ENCODE measurements at places on chromosomes 5 and 9.

GRCh38 chr5:66519626-66520025, 76.6 kb upstream of the MAST4 start:
- no peak for DNase-seq

- DNase-seq, result no peak
These were observed 327.0 kb upstream of the TNC start for GRCh38 chr9:115444959-115445358.

DNA sequence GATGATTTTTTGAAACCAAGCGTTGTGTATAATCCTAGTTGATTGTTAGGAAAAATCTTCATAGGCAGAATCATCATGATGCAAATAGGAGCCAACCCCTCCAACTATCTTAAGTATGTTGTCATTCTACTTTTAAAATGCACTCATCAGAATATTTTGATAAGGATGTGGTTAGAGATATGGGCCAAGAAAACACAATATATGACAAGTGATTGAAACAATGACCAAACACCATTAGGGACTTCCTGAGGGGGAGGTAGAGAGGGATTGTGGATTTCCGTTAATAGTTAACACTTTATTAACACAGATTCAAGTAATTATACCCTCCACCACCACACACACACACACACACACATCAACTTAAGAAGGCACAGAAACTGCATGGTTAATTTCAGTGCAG, 143.3 kb downstream of the ARSB start:
- no peak for DNase-seq

GRCh38 chr5:78627766-78628165, 20.8 kb downstream of the LHFPL2 start:
- no peak for DNase-seq

DNA sequence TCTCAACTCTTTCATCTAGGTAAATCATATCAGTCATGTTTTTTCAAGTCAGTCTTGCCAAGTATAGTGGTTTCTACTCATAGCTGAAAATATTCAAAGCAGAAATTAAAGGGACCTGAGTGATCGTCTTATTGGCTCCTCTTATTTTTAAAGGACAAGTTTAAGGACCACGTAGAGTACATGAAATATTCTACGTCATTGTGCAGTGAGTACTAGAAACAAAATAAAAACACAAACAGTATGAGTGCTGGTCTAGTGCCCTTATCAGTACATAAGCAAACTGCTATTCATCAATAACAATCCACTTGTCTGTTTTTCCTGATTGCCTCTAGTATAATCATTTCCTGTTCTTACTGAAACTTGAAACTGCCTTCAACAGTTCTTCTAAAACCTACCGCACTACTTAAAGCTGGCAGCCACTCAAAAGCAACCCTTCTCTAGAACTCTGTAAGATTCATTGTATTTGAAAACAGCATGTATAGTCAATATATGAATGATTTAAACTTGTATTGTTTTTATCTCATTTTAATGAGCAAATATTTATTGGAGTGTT, 853.7 kb downstream of the TAF11L14 start:
- peak; percentile 5 for DNase-seq

DNA sequence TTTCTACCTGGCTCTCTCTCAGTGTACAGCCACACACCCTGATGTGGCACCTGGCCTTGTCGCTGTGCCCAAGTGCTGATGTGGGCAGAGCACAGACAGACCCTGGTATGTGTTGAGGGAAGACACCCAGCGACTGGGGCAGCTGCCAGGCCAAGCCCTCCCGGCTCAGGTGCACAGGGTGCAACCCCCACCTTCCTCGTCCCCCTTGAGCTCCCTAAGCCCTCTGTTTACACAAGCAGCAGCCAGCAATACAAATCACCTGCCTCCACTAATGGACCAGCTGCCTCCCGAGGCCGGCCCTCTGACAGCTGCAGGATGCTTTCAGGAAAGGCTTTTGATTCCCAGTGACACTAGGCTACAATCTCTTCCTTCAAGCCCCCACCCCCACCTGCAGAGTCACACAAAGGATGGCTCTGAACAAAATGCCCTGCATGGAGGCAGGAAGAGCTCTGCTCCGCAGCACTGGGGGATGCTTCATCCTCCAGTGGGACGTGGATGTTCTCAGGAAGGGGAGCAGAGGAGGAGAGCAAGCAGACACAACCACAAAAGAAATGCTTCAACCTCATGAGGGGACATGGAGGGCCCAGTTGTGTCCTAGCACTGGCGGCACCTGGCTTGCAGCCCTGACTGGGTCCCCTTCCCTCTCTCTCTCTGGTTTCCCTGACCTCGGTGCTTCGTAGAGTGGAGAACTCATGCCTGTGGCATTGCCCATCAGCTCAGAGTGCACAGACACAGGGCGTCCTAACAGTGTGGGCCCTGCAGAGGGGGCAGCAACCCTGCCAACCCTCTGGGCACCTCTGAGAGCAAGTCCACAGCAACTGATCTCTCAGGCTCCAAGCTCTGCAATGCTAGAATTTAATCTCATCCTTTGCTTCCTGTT, 140.8 kb downstream of the BARX1 start:
- peak; percentile 97 for DNase-seq

DNA sequence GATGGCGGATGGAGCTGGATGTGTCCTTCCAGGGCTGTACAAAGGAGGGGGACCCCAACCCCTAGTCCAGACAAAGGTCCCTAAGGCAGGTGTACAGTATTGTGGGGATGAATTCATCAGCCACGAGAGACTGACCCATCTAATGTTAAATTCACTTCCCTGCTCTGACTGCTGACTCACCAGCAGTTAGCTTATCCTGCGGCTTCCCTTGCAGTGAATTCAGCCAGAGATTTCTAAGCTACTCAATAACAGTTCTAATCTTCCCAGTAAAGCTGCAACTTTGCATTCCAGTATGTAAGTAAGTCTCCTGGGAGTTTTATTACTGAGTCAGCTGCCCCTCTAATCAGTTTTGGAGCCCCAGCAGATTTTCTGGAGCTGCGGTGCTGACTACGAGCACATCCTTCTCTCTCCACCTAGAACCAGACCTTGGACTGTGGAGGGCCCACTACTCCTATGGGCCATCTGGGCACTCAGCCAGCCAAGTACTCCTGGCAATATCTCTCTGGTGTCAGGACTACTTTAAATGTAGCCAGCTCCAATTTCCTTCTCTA, 16.1 kb downstream of the B4GALT1 start:
- peak; percentile 34 for DNase-seq

- DNase-seq, result no peak
These were observed 643.9 kb upstream of the ZNF608 start for GRCh38 chr5:125390326-125390725.

DNA sequence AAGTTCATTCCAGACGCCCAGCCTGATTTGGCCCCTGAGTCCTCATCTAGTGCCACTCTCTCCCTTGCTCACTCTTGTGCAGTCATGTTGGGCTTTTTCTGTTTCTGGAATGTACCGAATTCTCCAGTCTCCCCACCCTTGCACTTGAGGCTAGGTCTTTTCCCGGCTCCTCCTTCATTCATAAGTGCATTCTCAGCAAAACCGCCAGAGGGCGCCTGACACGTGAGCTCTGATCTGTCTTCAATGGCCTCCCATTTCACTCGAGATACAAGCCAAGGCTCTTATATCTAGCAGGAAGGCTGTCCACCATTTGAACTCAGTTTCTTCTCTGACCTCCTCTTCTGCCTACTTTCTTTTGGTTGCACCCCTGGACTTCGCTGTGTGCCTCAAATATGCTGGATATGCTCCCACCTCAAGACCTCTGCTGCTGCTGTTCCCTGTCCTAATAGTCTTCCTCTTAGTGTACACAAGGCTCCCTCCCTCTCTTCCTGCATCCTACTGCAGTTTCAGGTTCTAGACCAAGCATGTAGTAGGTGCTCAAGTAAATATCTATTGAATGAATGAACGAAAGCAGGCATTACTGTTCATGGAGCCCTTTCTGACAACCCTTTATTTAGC, 568.1 kb upstream of the WWC1 start:
- peak; percentile 11 for DNase-seq

GRCh38 chr5:42422656-42423280, 471 bp upstream of the GHR start:
- DNase-seq, result no peak

GRCh38 chr5:107957051-107957450, 286.3 kb upstream of the EFNA5 start:
- no peak for DNase-seq

- DNase-seq, result no peak
These were observed 44.2 kb downstream of the NR6A1 start for GRCh38 chr9:124726886-124727285.

- no peak for DNase-seq
These were observed 18.6 kb downstream of the CTNNAL1 start for GRCh38 chr9:108994695-108995094.

- no peak for DNase-seq
These were observed 145.5 kb downstream of the PAX5 start for GRCh38 chr9:36888551-36888950.

- DNase-seq, result no peak
These were observed 30.6 kb upstream of the ANKRD33B start for GRCh38 chr5:10533226-10533625.

- DNase-seq, result no peak
These were observed 89.2 kb downstream of the ACER2 start for GRCh38 chr9:19498015-19498414.

GRCh38 chr9:92740446-92740961, 24.1 kb downstream of the BICD2 start:
- no peak for DNase-seq

DNA sequence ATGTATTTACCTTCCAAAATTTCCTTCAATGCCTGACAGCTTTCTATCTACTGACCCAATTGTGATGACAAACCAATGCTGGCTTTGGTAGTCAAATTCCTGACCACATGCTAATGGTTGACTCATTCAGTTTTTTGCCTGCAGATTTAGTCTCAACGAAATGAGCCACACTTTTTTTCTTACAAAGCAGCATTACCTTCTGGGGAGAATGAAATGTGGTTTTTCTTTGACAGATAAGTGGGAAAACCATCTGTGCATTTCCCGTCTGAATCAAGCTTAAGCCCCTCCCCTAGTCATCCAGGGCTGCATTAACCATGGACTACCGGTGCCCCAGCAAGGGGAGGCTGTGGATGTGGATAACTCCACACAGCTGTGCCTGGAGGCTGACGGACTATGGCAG, 99.6 kb upstream of the TAF11L2 start:
- DNase-seq, result no peak

DNA sequence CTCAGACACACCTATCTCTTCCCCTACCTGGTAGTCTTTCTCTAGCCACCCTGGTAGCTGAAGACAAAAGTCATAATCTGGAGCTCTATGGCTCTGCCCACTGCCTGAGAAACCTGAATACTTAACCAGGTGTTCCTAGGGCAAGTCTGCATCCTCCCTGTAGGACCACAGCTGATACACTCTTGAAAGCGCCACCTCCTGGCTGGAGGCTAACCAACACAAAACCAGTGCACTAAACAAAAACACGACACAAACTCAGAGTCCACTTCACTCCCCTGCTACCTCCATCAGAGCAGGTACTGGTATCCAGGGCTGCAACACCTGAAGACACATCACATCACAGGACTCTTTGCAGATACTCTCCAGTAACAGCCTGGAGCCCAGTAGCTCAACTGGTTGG, 84.6 kb upstream of the ANXA1 start:
- DNase-seq, result no peak

- DNase-seq, result no peak
These were observed 47.3 kb downstream of the SLC1A1 start for GRCh38 chr9:4537581-4537980.

DNA sequence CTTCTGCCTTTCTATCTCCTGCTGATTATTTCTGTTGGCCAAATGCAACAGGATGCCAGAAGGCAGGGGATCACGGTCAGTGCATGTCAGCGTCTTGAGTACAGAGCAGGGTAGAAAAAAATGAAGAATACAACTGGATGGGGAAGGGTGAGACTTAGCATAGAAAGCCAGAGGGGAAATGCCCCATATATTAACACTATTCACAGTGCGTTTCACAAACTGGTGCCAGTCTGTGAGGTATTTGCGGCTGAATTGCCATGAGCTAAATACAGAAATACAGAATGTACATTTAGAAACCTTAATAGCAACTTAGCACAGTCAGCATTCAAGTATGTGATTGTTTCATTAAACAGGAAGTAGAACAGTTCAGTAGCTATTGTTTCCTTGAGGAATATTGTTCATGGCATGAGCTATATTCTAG, 31.0 kb upstream of the SLC1A3 start:
- DNase-seq, result no peak

DNA sequence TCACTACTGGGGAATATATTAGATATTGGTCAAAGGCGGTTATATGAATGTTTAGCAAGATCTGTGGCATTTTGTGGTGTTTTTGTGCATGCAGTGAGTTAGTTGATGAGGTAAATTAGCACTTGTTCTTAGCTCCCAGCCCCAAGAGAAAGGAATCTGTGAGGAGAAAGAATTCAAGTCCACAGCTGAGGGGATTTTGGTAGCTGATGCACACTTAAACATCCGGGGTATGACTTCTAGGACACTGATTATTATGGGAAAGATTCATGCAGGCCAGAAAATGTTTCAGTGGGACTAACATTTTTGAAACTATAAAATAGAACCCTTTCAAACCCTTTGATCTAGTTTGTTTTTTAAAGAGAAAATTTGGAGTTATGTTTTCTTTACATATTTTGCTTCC, 118.2 kb upstream of the RPS23 start:
- no peak for DNase-seq

- DNase-seq, result no peak
These were observed 122.6 kb upstream of the FREM1 start for GRCh38 chr9:15032860-15033259.

DNA sequence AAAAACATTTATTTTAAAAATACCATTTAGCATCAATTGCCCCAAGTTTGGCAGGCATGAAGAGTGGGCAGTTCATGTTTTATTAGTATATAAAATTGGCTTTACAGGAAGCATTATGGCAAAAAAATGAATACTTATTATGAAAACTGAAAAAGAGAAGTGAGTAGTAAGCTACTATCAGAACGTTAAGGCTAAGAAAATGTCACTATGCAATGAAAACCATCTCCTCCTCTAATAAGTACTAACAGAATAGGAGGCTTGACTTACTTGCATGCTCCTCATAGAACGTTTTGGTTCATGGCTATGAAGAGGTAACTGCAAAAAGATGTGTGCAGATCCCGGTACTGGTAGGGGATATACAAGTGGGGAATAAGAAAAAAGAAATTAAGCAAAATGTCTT, 23.6 kb downstream of the TICAM2 start:
- no peak for DNase-seq

GRCh38 chr9:106075236-106075959, 381.1 kb downstream of the TMEM38B start:
- DNase-seq, result no peak

DNA sequence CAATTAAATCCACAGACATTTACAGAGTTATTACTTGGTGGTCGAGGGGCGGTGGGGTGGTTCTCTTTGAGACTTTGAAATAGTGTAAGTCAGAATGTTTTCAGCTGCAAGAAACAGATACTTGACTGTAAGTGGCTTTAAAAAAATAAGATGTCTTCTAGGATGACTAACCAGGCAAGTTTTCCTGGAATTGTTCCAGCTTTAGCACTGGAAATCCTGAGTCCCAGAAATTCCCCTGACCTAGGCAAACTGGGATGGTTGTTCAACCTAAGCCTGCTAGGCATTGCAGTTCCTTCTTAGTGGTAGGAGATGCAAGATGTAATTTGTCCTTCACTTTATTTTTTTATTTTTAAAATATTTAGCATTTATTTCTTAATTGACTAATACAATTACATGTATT, 169.5 kb upstream of the POC5 start:
- no peak for DNase-seq
